ENCODE measurements at places on chromosomes 3 and 15.

DNA sequence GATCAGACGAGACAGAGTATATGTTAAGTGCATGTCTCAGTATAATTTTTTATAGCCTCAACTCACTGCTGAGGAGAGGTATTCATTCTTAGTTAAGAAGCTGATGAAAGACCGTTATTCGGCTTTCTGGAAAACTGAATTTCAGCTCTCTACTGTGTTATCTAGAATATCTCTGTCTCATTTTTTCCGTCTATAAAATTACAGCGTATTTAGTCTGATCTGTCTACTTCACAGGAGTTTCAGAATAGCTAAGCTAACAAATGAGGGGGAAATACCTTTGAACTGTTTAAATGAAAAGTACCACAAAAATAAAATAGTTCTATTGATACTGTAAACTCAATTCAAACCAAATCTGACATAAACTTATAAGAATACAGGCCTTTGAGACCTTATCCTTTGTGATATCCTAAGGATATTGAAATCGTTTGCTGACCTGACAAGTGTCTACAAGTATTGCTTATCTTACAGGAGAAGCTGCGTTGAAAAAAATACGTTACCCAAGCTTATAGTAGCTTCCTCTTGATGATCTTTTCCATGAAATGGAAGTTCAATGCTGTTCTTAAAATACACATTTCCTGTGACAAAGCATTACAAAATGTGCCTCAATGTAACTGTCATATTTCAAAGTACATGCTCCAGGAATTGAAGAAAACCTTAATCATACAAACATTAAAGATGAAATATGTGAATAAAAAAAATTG is 104.6 kb downstream of the IL1RAP start:
- peak; percentile 77 for DNase-seq

DNA sequence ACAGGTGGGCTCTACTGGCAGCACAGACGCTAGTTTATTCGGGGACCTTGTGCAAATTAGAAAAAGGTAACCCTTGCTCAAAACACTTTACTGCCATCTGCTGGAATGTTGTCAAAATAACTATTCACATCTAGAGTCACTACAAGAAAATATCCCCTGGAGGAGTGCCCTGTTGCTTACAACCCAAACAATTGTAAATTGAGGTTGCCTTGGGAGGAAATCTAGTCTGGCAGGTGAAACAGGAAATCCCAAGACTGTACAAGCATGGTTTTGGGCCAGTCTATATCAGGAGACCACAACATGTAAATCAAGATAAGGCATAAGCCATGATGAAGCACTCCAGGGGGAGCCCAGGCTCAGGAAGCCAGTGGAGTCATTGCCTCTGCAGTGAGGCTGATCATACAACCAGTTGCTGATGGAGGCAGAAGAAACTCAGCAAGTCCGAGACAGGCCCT is 136.8 kb upstream of the ACP3 start:
- peak; percentile 80 for DNase-seq

DNA sequence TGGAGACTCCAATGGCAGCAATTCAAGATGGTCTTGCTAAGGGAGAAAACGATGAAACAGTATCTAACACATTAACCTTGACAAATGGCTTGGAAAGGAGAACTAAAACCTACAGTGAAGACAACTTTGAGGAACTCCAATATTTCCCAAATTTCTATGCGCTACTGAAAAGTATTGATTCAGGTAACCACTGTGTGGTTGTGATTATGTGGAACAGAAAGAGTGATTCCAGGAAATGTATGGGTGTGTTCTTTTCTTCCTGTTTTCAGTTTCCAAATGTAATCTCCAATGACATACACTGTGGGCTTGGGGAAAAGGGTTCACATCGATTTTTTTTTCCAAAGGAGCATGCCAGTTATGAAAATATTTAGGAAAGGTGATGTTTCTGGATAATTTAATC is 10.9 kb downstream of the SCG3 start:
- no peak for DNase-seq

DNA sequence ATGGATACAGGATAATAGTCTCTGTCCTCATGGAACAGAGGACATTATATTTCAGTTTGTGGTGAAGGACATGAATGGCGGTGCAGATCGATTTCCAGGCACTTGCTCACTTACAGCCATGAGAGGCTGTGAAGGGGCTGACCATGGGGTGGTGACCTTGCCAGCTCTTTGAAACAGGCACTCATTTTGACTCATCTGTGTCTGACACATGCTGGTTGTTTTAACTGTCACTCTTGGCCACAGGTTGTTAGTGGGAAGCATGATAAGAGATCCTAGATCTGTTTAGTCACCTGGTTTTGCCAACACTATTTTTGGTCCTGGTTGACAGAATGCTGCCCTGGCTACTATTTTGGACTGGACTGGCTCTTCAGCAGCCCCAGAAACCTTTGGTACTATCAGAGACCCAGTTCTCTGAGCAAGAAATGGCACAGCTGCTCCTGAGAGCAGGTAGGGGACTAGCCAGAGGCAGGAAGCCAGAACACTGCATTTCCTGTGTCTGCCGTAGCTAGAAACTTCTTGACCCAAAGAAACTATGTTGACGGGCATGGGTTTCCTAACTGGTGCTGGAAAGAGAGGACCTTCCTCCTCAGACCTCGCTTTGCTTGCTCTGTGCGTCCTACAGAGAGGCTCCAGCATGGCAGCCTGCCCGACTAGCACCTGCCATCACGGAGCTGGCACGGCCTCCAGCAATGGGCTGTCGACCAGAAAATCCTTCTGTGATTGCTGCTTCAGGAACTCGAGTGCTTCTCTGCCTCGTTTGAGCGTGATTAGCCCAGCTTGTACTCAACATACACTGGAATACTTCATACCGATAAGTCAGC is 6.3 kb downstream of the PXYLP1 start:
- no peak for DNase-seq

DNA sequence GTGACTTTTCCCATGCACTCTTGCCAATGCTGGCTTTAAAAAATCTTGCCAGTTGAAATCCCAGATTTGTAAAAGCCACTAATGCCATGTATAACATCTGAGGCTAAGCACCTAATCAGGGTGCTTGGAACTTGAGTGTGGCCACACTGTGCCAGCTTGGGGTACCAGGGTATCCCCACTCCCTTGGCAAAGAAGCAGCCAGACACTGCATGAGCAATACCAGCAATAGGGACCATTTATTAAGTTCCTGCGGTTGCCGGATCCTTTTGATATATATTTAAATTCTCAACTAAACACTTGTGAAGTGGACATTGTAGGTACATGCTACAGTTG is 2.2 kb upstream of the RHCG start:
- no peak for DNase-seq

GRCh38 chr3:159877924-159878323 is 110.7 kb upstream of the IL12A start:
- no peak for DNase-seq

DNA sequence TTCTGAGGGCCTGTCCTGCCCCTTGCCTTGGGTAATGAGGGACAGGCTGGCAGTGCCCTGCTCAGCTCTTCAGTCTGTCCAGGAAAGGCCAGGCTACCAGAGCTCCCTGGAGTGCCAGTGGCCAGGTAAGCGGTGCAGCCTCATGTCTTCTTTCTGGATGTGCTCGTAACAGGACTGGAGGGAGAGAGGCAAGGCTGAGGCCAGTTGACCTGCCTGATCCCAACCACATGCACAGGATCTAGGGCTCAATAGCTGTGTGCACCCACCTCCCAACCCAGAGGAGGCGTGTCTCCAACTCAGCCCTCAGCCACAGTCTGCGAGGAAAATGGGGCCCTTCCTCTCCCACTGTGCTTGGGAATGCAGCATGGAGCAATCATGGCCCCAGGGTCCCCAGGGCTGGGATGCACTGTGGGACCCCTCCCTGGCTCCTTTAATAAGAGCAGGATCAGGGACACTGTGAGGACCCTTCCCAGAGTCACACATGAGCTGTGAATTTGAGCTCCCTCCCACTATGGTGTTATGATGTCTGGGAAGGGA is 22.5 kb downstream of the ALS2CL start:
- DNase-seq, result no peak

All from Kasumi-1 (cell line).